ENCODE measurements at places on chromosomes 12 and 14.

GRCh38 chr12:19972325-19973288, 395.7 kb upstream of the PDE3A start:
- DNase-seq, result no peak

GRCh38 chr12:3342051-3342450, 149.0 kb upstream of the PRMT8 start:
- DNase-seq, result no peak

DNA sequence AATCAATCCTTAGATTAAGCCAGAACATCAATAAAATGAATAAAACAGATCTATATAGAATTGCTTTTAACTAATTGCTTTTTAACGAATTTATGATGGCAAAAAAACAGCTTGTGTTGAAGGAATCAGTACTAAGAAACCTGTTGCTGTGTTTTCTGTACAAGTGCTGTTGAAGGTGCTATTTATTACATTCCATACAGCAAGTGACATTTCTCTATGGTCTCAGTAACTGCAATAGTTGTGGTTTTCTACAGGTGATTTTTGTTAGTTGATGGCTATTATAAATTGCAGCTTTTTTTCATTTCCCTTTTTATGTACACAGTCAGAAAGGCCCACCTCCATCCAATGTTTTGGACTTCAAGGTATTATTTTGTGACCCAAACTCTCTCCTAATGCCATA, 56.6 kb downstream of the SLC2A13 start:
- DNase-seq, result no peak

DNA sequence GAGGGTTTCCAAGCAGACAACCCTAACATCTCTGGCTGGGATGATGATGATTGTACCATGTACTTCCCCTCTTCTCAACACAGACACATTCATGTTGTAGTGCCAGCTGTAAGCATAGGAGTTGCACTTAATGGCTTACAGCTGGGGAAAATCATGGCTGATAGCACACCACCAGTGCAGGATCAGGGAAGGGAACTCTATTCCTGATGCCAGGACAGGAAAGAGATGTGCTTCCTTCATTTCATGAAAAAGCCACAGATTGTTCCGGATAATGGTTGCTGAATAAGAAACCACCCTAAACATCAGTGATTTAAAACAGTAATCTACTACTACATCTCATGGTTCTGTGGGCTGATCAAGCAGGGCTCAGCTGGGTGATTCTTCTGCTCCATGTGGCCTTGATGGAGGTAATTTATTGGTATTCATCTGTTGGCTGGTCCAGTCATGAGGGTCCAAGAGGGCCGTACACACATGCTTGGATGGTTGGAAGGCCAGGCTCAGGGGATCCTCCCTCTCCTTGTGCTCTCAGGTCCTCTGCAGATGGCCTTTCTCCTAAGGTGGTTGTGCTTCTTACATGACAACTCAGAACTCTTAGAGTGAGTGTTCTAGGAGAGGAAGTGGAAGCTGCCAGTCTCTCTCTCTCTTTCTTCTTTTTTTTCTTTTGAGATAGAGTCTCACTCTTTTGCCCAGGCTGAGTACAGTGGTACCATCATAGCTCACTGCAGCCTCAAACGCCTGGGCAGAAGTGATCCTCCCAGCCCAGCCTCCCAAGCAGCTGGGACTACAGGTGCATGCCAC, 16.5 kb downstream of the TRAF3 start:
- no peak for DNase-seq

- no peak for DNase-seq
These were observed 16.2 kb downstream of the NOXRED1 start for GRCh38 chr14:77407158-77407557.

DNA sequence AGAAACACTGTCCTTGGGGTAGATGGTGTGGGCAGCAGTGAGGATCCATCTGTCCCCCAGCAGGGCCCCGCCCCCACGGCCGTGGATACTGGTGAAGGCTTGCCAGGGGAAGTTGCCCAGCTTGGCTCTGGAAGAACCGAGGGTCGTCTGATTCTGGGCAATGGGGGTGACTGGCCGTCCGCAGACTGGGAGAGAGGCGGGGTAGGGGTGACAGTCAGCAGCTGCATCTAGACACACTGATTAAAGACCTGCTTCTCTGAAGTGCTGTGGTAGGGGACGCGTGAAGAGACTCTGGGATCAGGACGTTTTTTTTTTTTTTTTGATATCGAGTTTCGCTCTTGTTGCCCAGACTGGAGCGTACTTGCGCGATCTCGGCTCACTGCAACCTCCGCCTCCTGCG, 4.7 kb upstream of the C1R start:
- no peak for DNase-seq

Data from stimulated activated CD8-positive, alpha-beta memory T cell treated with anti-CD3 and anti-CD28 coated beads, Interleukin-4, amount 100 ng/mL, for 1 hour (primary cell).